ENCODE measurements at places on chromosomes 2 and 18. TPM values are rescaled to one million over a fixed set of nuclear protein-coding genes. Genes with fewer than 3 reads are reported as not detected.

DNA sequence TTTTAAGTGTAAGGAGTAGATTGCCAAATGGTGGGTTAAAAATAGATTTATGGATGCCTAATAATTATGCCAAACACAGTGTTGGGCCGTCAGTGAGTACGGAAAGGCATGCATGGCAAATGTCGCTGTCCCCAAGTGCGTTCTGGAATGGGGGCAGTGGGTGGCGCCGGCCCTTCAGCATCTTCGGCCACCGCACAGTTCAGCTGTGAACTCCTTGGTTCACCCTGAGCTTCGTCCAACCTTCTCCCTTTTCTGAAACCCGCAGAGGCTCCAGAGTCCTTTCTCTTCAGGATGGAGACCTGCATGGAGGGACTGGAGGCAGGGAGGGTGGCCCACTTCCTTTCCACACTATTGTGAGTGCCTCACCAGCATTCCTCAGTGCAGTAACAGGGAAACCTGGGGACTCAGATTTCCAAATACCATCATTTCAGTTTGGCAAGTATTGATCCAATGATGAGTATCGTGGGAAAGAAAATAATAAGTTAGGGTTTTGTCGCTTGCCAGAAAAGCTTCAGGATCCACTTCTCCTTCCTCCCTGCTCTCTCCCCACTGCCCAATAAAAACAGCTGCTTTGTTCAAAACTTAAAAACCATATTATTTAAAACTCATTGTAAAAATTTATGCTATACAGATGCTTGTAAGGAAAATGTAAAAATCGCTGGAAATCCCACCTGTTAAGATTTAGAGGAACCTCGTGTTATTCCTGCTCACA is 74.6 kb upstream of the TXNDC2 start:
- H3K27ac ChIP-seq = no peak overlapping the region
- no peaks in the 10 kb centered on the region for H3K4me1 ChIP-seq
- no peaks in the 10 kb centered on the region for H3K36me3 ChIP-seq
- no peak overlapping the region for H3K4me3 ChIP-seq

MEIS1 gene
- not detected for total RNA-seq

RNF125 gene
- 29.0 TPM for total RNA-seq

MREG gene
- 8.5 TPM for total RNA-seq

GRCh38 chr2:58107803-58108710 is 61.5 kb downstream of the VRK2 start:
- H3K4me3 ChIP-seq = no peak overlapping the region
- peaks cover 14% of the 10 kb centered on the region for H3K36me3 ChIP-seq
- H3K27ac ChIP-seq = no peak overlapping the region
- no peak for DNase-seq

DNA sequence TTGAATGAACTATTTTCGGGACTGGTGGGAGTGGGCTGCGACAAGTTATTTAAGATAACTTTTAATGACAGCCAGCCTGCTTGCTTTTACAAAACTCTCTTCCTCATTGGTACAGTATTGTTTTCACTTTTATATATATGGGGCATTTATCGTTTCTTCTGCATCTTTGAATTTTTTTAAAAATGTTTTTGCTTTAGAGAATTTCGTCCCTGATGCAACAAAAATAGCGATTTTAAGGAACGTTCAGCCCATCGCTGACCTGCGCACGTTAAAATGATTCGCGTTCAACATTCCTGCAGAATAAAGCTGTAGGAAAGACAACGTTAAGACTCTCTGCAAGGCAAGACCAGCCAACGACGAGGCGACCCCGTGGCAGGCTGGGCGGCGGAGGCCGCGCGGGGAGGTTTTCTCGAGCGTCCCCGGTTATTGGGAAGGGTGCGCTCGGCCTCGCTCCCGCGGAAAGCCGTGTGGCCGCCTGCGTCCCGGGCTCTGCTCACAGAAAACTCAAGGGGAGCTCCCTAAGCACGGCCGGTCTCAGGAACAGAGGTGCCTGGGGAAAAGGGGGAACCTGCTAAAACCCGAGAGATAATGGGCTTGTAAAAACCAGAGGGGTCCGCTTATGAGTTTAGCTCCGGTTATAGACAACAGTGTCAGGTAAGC is 3.0 kb downstream of the PAX8 start:
- peaks cover 81% of the 10 kb centered on the region for H3K27me3 ChIP-seq
- H3K4me1 ChIP-seq = peaks cover 10% of the 10 kb centered on the region
- no peak overlapping the region for H3K27ac ChIP-seq

AKAIN1 gene
- total RNA-seq = not detected

DNA sequence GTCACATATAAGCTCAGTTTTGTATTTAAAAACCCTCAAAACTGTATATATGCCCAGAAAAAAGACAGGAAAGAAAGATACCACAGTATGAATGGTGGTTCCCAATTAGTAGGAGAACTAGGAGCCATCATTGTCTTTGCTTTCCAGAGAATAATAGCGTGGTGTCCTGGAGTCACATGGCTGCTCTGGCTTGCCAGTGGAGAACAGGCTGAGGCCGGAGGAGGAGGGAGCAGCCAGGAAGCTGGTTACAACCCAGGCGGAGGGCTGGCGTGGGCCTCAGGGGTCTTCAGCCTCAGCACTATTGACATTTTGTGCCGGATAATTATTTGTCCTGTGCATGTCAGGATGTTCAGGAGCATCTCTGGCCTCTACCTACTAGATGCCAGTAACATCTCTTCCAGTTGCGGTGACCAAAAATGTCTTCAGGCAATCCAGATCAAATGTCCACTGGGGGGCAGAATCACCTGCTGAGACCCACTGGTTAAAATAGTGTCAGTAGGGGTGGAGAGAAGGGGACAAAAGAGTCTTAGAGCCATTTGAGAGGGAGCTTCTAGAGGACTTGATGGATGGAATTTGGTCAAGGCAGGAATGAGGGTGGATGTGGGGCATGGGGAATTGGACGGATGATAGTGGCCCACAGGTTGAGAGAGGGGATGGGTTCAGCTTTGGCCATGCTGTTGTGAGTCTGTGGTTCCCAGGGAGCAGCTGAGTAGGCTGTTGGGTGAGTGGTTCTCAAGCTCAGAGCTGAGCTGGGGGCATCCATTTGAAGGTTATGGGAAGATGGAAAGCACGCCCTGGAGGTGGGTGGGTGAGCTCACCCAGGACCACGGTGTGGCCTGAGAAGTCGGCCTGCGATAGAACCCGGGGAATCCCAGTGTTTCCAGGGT is 144.9 kb downstream of the AGAP1 start:
- no peaks in the 10 kb centered on the region for H3K4me1 ChIP-seq
- no peak for DNase-seq
- no peak overlapping the region for H3K4me3 ChIP-seq
- H3K36me3 ChIP-seq = no peaks in the 10 kb centered on the region
- H3K27me3 ChIP-seq = peaks cover 17% of the 10 kb centered on the region

UNC80 gene
- not detected for total RNA-seq

DNA sequence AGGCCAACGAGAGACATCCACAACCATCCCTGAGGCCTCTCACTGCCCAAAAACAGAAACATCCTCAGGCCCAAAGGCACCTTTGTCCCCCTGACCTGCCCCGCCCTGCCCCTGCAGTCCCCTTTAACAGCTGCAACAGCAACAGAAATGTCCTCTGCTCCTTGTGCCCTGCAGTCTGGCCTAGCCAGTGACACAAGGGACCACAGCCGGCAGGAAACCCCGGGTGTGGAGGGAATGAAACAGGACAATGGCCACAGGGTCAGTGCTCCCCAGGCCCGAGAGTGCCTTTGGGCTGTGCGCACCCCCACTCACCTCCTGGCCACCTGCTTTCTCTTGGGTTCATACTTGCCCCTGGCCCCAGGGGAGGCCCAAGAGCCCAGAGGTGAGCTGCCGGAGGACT is 35.6 kb downstream of the SNED1 start:
- H3K4me1 ChIP-seq = peaks cover 8% of the 10 kb centered on the region
- DNase-seq = no peak
- H3K36me3 ChIP-seq = no peaks in the 10 kb centered on the region
- no peak overlapping the region for H3K4me3 ChIP-seq
- peaks cover 2% of the 10 kb centered on the region for H3K27me3 ChIP-seq

DNA sequence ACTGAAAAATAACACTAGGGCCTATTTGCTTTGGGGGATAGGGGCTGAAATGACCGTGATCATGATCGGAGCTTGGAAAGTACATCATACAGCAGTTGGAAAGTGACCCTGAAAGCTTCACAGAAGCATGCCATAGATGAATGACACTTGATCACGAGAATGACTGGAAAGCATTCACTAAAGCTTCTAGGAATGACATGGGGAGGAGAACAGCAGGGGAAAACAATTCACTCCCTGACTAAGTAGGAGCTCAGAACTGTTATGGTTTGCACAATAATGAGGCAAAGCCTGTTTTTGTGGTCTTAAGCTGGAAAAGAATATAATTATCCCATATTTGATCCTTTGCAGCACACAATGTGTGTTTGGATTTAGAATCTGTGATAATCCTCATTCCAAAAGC is 237.5 kb downstream of the NOL4 start:
- H3K4me3 ChIP-seq = no peak overlapping the region
- no peaks in the 10 kb centered on the region for H3K4me1 ChIP-seq
- no peak overlapping the region for H3K27ac ChIP-seq
- DNase-seq = no peak

GRCh38 chr18:49016648-49017539 is 66.1 kb upstream of the SMAD7 start:
- peaks cover 2% of the 10 kb centered on the region for H3K27me3 ChIP-seq
- H3K36me3 ChIP-seq = no peaks in the 10 kb centered on the region

HOXD13 gene
- total RNA-seq = not detected

GRCh38 chr2:19569300-19569791 is 210.9 kb upstream of the OSR1 start:
- no peak for DNase-seq
- no peaks in the 10 kb centered on the region for H3K4me1 ChIP-seq
- no peak overlapping the region for H3K27ac ChIP-seq
- H3K36me3 ChIP-seq = no peaks in the 10 kb centered on the region
- peaks cover 8% of the 10 kb centered on the region for H3K27me3 ChIP-seq

UGT1A9 gene
- not detected for total RNA-seq

CROCC2 gene
- not detected for total RNA-seq

DNA sequence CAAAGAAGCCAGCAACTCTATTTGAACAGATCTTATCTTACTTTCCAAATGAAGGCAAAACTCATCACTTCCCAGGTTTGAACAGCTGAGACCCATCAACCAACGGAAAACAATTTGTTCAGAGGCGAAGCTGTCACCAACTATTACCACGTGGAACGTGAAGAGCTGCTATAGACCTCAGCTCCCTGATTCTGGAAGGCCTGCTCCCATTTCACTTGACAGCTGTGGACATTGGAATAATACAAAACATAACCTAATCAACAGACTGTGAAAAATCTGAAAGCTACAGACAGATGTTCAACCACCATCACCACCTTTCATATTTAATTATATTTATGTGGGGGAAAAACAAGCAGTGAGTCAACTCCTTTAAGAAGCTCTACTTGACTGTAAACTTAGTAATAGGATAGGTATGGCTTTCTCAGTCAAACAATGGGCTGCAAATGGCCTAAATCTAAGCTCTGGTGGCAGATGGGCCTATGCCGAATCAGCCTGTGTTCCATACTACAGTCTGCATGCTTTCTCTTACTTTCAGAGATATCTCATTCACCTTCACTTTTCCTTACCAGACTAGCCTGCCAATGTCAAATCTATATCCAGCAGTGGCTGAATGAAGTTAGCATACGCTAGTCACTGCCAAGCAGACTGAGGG is 896.4 kb downstream of the TDRD15 start:
- no peak overlapping the region for H3K4me3 ChIP-seq
- DNase-seq = no peak
- H3K36me3 ChIP-seq = no peaks in the 10 kb centered on the region
- H3K27me3 ChIP-seq = no peaks in the 10 kb centered on the region
- no peak overlapping the region for H3K27ac ChIP-seq

- no peaks in the 10 kb centered on the region for H3K4me1 ChIP-seq
- H3K4me3 ChIP-seq = no peak overlapping the region
- no peak overlapping the region for H3K27ac ChIP-seq
- DNase-seq = no peak
- peaks cover 37% of the 10 kb centered on the region for H3K36me3 ChIP-seq
- no peaks in the 10 kb centered on the region for H3K27me3 ChIP-seq
These were observed 74.0 kb downstream of the PMS1 start for GRCh38 chr2:189858291-189858690.

DNA sequence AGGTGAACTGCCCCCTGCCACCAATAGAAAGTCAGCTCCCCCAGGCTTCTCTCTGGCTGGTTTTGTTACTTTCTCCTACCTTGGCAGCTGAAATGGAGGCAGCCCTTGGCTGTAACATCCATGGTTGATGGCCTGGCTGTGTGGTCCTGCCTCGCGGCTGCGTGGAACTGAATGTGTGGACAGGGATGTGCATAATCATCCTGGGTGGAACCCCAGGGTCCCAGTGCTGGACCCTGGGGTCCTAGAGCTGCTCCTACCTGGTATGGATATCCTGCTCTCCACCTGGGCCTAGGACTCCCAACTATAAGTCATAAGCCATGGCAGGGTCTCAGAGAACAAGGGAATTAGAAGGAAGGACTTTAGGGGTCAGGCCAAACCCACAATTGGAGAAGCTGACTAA is 93.5 kb downstream of the CAPN13 start:
- peaks cover 7% of the 10 kb centered on the region for H3K4me1 ChIP-seq
- no peak overlapping the region for H3K4me3 ChIP-seq
- peak overlapping the region; percentile 48 for H3K27ac ChIP-seq
- H3K27me3 ChIP-seq = no peaks in the 10 kb centered on the region

CHRNG gene
- total RNA-seq = not detected

CYP26B1 gene
- total RNA-seq = not detected

DNA sequence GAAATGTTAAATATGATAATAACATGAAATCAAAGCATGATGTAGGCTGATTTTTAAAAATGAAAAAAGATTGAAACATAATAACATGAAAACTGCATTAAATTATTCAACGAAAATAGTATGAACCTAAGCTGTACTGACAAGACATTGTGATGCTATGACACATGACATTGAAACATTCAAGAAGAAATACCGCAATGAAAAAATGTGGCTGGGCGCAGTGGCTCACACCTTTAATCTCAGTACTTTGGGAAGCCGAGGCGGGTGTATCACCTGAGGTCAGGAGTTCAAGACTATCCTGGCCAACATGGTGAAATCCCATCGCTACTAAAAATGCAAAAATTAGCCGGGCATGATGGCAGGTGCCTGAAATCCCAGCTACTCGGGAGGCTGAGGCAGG is 14.6 kb downstream of the CXCR1 start:
- no peak for DNase-seq
- H3K27me3 ChIP-seq = peaks cover 15% of the 10 kb centered on the region
- peaks cover 6% of the 10 kb centered on the region for H3K4me1 ChIP-seq
- H3K36me3 ChIP-seq = no peaks in the 10 kb centered on the region
- no peak overlapping the region for H3K4me3 ChIP-seq

- no peaks in the 10 kb centered on the region for H3K36me3 ChIP-seq
- H3K4me1 ChIP-seq = peaks cover 3% of the 10 kb centered on the region
- H3K4me3 ChIP-seq = no peak overlapping the region
- no peak overlapping the region for H3K27ac ChIP-seq
These were observed 83.2 kb downstream of the CTIF start for GRCh38 chr18:48621815-48622555.

REEP1 gene
- 0.11 TPM for total RNA-seq
